ENCODE measurements at places on chromosomes 13 and 19. TPM values are rescaled to one million over a fixed set of nuclear protein-coding genes. Genes with fewer than 3 reads are reported as not detected.

DOCK6 gene
- total RNA-seq, result 52.5 TPM

PROZ gene
- total RNA-seq, result not detected

GNG14 gene
- total RNA-seq, result not detected

COL5A3 gene
- 0.25 TPM for total RNA-seq

ZNF578 gene
- 0.16 TPM for total RNA-seq

ZSWIM9 gene
- total RNA-seq, result 2.3 TPM

KIRREL2 gene
- total RNA-seq, result 0.16 TPM

FBN3 gene
- total RNA-seq, result under 0.01 TPM

NDFIP2 gene
- 34.2 TPM for total RNA-seq

PRSS57 gene
- total RNA-seq, result not detected

FGF21 gene
- not detected for total RNA-seq

TRIM28 gene
- total RNA-seq, result 672 TPM

ZNF154 gene
- 0.98 TPM for total RNA-seq

RLN3 gene
- not detected for total RNA-seq

ZNF865 gene
- total RNA-seq, result 4.6 TPM

CLDND2 gene
- total RNA-seq, result not detected

RFPL4A gene
- not detected for total RNA-seq

GAPDHS gene
- total RNA-seq, result not detected

DPP9 gene
- total RNA-seq, result 127 TPM

THSD8 gene
- total RNA-seq, result not detected

ZNF208 gene
- under 0.01 TPM for total RNA-seq

LRRC63 gene
- not detected for total RNA-seq

RASL11A gene
- 19.4 TPM for total RNA-seq

FFAR3 gene
- not detected for total RNA-seq

SYNGR4 gene
- total RNA-seq, result 0.51 TPM

CRX gene
- total RNA-seq, result not detected

ATCAY gene
- not detected for total RNA-seq

FCAR gene
- total RNA-seq, result not detected

POLRMT gene
- total RNA-seq, result 65.2 TPM

PRR36 gene
- 1.0 TPM for total RNA-seq

SYMPK gene
- 45.0 TPM for total RNA-seq

SYCN gene
- total RNA-seq, result not detected

PTPRH gene
- 3.7 TPM for total RNA-seq

RFXAP gene
- 1.9 TPM for total RNA-seq

EFNB2 gene
- total RNA-seq, result 54.9 TPM

ZNF816 gene
- total RNA-seq, result 6.5 TPM

RAB3A gene
- total RNA-seq, result 0.65 TPM

GSX1 gene
- not detected for total RNA-seq

KCNK6 gene
- 8.5 TPM for total RNA-seq

CLEC17A gene
- total RNA-seq, result not detected

MICOS13 gene
- total RNA-seq, result 83.9 TPM

ADGRE3 gene
- not detected for total RNA-seq

IRF2BP1 gene
- total RNA-seq, result 28.0 TPM

ZNF491 gene
- total RNA-seq, result 0.33 TPM

SIX5 gene
- 26.9 TPM for total RNA-seq

CYP4F8 gene
- not detected for total RNA-seq

All from mesangial cell (primary cell).